ENCODE measurements at places on chromosomes 7 and 10.

- no peak for DNase-seq
Measured at GRCh38 chr7:13050703-13051102, 363.3 kb downstream of the ARL4A start.

DNA sequence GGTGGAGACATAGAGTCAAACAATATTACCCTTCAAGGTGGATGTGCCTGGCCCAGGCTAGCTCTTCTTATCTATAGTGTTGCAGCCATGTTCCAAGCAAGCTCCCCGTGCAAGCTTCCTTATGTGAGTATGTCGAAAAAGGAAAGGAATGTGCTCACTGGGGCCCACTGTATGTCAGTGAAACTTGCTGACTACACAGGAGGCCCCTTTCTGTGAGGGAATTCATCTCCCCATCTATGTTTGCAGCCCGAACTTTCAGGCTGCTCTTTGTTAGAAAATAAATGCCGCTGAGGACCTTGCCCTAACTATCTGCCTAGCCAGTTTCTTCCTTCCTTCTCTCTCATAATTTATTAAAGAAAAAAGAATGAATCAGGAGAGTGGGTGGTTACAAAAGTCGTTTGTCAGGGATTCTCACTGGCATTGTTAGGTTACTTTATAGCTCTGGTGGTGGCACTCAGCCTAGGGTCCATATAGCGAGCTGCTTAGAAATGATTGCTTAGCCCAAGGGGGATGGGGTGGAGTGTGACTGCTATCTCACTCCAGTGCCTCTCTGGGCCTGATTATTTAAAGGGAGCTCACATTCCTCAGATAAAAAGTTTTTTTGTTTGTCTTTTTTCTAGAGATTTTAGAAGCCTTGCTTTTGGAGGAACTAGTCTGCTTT is 302.1 kb downstream of the ABCA13 start:
- no peak for DNase-seq

DNA sequence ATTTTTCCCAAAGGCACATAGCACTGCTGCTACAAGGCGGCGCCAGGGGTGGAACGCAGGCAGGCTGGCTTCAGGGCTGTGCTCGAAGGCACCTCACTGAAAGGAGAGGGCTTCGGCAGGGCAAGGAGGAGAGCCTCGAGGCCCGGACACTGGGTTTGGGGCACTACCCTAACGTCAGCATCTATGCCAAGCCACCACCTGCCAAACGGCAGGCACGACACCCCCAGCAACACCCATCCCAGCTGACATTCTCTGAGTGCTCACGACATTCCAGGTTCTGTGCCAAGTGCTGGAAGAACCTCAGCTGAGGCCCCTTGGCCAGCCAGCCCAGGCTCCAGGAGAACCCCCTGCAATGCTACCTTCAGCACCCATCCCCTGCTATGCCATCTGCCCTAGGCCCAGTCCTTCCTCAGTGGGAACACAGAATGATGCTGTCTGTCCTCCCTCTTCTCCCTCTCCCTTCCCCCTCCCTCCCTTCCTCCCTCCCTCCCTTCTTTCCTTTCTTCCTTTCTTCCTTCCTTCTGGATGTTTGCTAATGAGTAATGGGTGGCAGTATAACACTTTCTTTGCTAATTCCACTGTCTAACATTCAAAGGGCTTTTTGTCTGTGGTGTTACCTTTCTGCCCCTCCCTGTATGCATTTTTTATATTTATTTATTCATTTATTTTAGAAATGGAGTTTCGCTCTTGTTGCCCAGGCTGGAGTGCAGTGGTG is 24.3 kb downstream of the ZCCHC24 start:
- DNase-seq, result no peak

DNA sequence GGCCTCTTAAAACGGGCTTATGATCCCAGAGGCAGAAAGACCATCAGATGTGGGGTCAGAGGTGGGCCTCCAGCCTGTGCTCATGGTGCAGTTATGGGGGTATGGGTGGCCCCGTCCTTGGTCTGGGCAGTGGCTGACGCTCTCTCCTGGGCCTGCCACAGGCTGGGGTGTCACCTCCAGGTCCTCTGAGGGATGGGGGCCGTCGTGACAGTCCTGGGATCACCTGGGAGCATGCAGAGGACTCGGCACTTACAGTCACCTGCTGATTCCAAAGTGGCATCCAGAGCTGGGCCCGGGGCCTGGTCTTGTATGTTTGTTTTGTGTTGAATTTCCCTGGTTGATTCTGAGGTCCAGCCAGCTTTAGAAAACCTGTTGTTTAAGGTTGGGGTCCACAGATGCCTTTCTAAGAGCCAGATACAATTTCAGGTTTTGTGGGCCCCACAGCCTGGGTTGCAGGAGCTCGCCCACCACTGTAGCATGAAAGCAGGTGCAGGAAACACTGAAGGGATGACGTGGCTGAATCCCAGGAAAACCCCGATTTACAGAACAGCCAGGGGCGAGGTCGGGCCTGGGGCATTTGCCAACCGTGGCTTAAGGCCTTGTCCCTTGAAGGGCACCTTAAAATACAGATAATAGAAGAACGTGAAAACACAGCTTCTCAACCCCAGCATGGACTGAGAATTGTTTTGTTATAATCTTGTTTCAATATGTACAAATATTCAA is 170.7 kb upstream of the PPP2R2D start:
- DNase-seq, result no peak

DNA sequence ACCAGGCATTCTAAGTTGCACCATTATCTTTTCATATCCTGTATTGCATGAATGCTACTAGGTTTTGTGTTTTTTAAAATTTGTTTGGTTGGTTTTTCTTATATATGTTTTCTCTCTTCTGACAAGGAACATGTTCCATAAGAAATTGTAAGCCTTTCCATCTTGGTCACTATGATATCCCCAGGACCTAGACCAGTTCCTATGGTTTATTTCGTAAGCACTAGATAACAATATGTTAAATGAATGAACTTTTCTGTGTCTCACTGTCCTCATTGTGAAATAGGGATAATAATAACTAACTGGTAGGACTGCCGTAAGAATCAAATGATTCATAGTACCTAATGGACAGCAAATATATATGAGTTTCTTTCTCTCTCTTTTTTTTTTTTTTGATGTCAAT is 146.3 kb downstream of the SEMA3E start:
- DNase-seq, result no peak

DNA sequence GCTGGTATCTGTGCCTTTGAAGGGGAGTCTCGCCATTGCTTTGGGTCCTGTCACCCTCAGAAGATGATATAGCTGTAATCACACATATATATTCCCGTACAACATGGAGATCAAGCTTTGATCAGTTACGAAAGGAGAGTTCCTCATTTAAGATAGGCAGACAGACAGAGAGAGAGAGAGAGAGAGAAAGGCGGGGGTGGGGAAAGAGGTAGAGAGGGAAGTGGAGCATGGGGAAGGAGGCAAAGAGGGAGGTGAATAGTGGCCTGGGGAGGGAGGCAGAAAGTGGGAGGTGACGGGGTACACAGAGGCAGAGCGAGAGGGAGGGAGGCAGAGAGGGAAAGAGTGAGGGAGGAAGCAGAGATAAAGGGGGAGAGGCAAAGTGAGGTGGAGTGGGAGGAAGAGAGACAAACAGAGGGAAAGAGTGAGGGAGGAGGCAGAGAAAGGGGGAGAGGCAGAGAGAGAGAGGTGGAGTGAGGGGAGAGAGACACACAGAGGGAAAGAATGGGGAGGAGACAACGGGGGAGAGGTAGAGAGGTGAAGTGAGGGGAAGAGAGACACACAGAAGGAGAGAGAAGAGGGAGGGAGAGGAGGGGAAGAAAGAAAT is 44.6 kb upstream of the C1QL3 start:
- no peak for DNase-seq

GRCh38 chr7:122132341-122132740 is 11.7 kb downstream of the AASS start:
- no peak for DNase-seq

- no peak for DNase-seq
Measured at GRCh38 chr7:77254429-77254828, 54.8 kb upstream of the FGL2 start.

DNA sequence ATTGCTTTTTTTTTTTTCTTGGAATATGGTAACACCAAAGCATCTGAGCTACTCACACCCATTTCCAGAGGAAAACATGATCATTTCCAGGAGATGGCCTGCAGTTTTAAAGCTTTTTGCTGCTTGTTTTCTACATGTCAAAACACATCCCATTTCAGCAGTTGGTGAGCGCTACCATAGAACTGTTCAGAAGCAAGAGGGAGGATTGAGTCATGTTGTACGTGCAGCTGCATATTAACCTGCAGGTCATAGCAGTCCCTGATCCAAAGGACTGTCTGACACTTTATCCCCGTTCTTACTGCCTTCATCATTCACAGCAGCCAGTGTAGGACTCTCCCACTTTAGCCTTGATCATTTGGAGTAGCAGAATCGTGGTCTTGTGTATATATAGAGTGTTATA is 124.6 kb downstream of the AUTS2 start:
- DNase-seq, result no peak

DNA sequence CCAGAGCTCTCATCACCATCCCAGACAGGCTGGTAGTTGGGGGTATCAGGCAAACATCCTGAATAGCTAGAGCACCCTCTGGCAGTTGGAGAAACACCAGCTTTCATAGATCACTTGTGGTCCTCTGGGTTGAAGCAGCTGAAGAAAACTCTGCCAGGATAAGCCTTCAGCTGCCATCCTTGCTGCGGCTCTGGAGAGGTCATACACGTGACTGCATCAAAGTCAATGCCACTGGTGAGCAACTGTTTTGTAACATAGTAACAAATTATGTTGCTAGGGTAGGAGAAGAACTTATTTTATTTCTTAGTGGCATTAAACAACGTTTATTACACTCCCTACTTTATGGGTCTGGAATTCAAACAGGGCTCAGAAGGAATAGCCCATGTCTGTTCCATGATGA is 19.2 kb upstream of the PANK1 start:
- DNase-seq, result no peak

GRCh38 chr10:122618461-122619165 is 58.1 kb downstream of the DMBT1 start:
- DNase-seq, result no peak

DNA sequence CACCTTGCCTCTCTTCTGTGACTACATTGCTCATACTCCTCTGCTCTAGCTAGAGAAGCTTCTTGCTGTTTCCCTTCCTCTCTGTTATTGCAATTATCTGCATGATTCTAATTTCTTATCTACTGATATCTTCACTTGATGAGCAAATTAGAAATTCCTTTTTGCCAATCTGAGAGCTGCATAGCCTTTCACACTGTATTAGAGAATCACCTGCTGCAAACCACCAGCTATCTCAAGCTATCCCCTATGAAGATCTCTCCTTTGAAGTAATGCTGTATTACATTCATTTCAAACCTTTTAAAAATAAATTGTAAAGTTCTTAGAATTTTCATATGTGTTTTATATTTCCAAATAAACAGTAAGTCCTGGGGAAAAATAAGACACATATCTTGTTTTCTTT is 89.0 kb upstream of the ZNF804B start:
- DNase-seq, result no peak

- no peak for DNase-seq
Measured at GRCh38 chr7:16402091-16402490, 19.2 kb downstream of the CRPPA start.

GRCh38 chr10:95572131-95572820 is 11.1 kb upstream of the SORBS1 start:
- no peak for DNase-seq

DNA sequence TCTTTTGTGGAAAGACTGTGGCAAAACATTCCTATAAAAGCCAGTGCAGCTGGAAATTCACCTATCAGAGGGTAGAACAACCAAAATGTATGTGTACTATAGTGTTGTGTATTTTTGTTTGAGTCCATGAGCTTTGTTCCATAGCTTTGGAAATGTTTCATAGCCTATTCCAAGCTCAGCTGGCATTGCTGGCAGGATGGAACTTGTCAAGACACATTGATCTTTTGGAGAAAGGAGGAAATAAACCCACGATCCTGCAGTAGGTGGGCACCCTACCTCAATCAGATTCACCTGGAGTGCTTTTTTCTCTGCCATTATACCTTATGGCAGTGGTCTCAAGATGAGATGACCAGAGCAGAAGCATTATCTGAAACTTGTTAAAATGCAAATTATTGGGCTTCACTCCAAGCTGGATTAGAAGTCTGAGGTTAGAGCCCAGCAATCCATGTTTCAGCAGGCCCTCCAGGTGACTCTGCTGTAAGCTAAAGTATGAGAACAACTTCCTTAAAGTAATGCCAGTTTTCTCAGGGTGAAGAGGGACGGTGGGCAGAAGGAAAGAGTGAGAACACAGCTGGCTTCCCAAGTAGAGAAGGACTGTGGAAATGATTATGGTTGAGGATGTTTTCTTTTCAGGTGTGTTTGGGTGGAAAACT is 30.3 kb upstream of the CDK1 start:
- DNase-seq, result no peak

GRCh38 chr10:10883737-10884136 is 133.9 kb upstream of the CELF2 start:
- no peak for DNase-seq

DNA sequence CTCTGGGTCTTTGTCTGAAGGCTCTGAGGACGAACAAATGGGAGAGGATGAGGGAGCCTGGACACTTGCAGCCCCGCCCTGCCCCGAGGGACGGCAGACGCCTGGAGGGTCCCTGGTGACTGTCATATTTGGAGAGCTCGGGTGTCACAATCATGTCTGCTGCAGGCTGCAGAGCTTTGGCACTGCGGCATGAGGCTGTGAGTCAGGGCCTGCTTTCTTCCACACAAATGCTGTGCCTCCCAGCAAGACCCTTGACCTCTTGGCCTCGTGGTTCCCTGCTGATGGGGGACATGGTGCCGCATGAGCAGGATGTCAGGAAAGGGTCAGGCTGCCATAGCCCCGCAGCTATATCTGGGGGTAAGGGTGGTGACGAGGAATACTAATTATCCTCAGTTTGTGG is 64.9 kb upstream of the PPIF start:
- DNase-seq, result no peak

DNA sequence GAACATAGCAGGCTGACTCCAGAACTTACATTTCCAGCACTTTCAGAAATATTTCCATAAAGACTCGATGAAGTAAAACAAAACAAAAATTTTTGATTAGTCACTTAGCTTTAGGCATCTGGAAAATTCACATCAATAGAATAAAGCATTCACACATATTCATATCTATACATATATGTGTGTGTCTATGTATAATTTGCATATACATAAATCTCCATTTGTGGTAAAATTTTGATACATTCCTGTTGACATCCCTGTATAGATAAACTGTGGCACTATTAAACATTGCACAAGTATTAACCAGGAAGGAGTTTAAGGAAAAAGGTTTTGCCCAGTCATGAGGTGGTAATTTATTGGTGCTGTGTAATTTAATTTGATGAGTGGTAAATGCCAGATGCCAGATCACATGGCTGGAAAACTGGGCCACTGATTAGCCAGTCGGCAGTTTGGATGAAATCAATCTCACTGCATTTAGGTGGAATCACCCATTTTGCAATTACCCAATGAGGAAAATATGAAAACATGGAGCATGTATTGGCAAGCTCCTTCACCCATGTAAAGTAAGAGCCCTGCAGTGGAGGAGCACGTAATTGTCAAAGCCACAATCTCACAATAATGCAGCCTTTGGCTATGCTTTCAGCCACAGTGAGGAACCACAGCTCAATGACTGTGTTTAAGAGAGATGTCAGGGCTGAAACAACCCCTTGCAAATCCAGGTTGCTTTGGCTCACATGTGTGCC is 294.6 kb downstream of the RNLS start:
- DNase-seq, result no peak

GRCh38 chr7:35747611-35748010 is 52.7 kb upstream of the HERPUD2 start:
- no peak for DNase-seq

GRCh38 chr7:41459623-41460261 is 243.1 kb downstream of the INHBA start:
- no peak for DNase-seq

GRCh38 chr7:100008525-100008924 is 6.9 kb upstream of the ZKSCAN1 start:
- no peak for DNase-seq
